NCI-H2081 (cell line): ENCODE measurements at places on chromosomes 6 and 20.

DNA sequence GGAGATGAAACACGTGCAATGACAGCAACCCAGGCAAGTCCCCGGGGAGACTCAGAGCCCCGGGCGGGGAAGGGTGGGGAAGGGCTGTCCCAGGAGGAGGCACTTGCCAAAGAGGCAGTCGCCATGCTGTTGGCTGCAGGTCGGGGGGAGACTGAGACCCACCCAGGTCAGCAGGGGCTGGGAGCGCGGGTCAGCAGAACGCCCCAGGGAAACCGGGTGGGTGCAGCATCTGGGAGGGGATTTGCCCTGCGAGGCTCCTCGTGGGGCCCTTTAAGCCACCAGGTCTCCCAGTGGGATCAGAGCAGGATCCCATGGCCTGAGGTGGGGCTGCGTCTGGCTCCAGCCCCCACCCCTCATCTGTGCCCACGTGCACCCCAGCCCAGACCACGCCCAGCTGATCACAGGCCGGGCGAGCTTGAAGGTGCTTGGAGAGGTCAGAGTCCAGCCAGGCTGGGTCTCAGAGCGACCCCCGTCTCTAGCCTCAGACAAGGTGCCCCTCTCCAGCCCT lies 65.5 kb downstream of the YTHDF1 start:
- DNase-seq, result no peak

GRCh38 chr6:114446342-114446741 lies 103.5 kb upstream of the HS3ST5 start:
- peak; percentile 1 for DNase-seq

DNA sequence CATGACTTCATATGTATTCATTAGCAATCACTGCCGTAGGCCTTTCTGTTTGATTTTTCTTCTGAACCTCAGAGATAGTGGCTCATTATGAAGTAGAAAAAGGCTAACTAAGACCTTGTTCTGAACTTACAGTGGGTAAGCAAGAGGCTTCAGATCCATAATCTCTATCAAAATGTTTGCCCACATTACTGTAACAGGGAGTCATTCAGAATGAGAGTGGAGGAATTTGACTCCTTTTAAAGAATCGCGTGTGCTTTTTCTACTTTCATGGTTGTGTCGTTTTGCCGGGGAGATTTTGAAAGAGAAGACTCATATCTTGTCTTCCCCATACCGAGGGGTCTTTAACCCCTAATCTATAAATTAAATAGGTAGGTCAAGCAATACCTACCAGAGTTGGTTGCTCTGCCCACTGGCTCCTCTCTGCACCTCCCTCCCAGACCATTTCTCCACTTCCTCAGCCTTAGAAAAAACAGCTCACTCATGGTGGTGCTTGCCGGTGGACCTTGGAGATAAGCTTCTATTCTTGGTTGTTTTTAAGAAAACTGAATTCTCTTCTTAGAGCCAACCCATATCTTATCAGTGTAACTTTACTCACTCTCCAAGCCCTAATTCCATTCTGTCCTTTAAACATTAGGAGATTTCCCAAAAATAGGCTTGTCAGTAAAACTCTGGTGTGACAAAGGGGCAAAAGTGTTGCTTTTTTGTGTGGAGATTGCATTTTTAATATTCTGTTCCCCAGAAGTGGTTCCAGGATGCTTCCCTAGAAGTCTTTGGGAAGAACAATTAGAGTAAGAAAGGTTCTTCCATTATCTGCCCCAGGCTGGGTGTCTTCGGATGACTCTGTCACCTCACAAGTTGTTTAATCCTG lies 56.6 kb downstream of the E2F3 start:
- no peak for DNase-seq

DNA sequence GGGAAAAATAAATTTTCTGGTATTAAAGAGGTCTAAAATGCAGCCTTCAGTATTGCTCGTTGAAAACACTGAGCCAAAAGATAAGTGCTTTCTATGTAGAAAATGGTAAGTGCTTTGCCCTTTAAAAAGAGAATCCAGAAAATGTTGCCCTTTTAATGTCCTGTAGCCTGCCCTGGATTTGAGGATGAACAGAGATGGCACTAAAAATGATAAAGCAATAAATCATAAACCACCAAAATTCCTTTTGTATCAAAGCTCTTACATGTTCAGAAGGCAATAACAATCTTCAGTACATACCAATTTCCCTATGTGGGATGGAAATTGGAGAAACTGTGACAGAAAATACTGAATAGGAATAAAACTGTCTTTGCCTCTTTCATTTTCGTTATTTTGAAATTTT lies 405.8 kb downstream of the PHF3 start:
- DNase-seq, result no peak

DNA sequence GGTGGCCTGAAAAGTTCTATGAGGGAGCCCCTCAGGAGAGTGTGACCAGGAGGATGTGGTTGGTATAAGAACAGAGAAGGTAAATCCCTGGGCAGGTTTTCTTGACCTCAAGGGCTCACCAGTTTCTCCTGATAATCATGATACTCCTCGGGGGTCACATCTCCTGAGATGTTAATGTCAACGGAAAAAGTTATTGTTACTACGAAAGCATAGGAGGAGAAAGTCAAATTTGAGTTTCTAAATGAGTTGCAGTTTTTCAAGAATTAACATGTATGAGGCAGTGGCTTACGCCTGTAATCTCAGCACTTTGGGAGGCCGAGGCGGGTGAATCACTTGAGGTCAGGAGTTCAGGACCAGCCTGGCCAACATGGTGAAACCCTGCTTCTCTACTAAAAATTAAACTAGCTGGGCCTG lies 23.4 kb downstream of the MGME1 start:
- DNase-seq, result no peak

- no peak for DNase-seq
Measured at GRCh38 chr6:90374201-90374600, 77.6 kb upstream of the BACH2 start.

DNA sequence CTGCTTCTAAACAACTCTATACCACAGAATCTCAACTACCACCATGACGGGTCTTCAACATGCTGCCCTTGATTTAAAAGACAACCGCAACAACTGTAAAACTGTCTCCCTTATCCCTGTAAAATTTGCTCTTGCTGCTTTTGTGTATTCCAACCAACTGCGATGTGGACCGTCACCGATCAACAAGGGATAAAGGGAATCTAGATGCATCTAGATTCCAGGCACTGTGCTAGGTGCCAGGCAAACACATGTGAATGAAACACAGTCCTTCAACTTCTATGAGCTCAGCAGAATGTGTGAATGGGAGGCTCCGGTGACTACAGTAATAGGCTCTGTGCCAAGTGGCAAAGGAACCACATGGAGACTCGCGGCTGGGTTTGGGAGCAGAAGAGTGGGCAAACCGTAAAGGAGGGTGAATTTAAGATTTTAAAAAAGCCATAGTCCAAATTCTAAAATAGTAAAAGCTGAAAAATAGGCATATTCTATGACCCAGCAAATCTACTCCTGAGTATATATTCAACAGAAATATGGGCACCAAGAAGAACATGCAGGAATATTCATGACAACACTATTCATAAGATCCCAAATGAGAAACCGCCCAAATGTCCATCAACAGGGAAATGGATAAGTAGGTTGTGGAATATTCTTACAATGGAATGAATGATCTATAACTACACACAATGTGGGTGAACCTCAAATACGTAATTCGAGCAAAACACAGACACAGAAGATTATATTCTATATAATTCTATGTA lies 3.7 kb upstream of the PRND start:
- DNase-seq, result no peak

GRCh38 chr6:24054388-24054787 lies 71.6 kb upstream of the NRSN1 start:
- DNase-seq, result no peak

DNA sequence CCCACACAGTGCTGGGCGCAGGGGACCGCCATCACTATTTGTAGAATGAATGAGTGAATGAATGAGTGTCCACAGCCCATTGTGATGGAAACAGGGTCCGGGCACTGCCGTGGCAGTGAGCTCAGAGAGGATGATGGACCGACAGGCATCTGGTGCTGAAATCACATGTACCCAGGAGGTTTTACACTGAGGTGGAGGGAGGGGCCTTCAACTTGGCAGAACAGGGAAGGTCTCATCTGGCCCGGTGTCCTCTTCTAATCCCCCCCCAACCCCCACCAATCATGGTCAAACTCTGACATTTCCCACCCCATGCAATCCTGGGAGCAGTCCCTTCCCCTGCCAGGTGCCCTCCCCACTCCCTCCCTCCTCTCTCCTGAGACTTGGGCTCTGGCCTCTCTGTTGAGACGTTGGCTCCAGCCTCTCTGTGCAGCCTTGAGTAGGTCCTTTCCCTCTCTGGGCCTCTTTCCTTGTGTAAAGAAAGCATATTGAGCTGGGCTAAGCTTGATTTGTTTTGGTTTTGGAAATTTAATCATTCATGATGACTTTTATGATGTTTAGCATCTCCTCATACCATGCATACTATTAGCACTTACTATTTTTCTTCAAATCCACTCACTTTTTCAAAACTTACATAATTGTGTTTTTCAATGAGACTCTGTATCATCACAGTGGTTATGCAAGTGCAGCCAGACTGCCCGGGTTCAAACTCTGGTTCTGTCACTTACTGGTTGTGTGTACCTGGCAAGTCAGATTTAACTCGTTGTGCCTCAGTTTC lies 10.8 kb downstream of the KIAA1755 start:
- no peak for DNase-seq

GRCh38 chr6:128064540-128064895 lies 163.7 kb upstream of the THEMIS start:
- no peak for DNase-seq

DNA sequence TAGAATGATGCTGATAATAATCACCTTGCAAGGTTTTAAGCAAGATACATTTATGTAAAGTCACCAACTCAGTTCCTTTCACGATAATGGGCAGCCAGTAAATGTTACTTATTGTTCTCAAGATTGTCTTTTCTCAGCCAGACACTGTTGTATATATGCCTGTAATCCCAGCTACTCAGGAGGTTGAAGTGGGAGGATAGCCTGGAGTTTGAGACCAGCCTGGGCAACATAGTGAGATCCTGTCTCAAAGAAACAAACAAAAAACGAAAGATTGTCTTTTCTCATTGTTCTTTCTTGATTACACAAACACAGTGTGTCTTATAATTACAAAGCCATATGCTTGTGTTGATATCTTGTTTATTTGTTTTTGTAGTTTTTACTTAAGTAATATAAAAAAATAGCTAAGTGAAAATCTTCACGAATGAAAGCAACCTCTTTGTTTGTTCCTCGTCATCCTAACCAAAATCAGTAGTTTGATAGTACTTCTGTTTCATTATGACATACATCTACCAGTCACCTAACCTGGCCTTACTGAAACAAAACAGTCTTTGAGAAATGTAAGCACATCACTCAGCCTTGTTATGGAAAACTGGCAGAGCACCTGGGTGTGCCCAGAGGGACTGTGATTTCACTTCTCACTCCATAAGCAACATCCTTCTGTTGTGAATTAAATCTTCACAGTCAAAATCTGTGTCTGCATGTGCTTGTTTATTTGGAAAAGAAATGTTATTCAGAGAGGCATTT lies 436.2 kb upstream of the SOX4 start:
- DNase-seq, result no peak

DNA sequence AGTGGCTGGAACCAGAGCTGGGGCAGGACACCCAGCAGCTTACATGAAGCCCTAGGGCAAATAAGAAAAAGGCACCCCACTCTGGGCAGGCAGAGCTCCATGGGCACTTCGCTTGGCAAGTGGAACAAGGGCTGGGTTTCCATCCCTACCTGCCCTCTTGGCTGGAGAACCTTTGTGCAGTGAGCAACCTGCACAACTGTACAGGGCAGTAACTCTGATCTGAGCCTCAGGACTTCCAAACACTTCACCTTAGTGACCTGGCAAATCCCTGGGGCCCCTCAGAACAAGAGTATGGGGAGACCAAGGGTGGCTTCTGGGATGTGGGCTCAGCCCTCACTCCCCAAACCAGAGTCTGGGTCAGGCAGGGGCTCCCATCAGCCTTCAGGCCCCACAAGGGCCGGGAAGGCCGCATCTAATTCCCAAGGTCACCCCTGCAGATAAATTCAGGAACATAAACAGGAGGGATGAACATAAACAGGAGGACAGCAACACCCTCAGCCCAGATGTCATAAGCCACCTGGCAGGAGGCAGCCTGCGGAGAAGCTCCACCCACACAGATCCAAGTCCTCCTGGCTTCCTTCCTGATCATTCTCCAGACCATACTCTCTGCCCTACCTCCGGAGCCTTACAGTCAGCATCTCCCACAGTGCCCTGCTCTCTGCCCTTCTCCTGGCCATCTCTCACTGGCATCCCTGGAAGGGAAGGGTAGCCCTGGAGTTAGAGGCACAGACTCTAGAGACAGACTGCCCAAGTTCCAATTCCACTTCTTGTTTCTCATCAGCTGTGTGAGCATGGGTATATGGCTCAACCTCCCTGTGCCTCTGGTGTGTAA lies 37.5 kb downstream of the HNF4A start:
- no peak for DNase-seq

- DNase-seq, result no peak
Measured at GRCh38 chr6:124873066-124873410, 89.2 kb upstream of the RNF217 start.

DNA sequence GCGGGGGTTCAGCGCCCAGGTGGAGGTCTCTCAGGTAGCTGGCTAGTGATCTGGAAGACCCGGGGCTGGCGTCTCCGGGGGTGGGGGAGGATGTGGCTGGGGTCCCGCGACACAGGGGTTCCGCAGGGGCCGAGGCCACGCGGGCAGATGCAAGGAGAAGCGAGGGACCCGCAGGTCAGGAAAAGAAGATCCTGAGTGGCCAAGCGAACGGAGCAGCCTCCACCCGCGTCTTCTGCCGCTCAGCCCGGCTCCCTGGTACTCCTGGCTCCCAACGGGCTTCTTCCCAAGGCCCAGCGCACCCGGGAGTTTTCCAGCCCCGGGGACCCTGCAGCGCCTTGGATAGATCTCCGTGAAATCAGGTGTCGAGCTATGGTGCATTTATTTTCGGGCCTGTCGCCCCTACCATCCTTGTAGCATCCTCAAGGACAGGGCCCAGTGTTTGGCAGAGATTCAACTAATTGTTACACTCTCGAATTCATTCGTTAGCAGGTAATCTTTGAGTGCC lies 682 bp upstream of the CHD6 start:
- DNase-seq, result no peak

- DNase-seq, result no peak
Measured at GRCh38 chr20:30284281-30284905, 973.1 kb upstream of the DEFB115 start.

GRCh38 chr20:50230871-50231560 lies 40.4 kb downstream of the CEBPB start:
- no peak for DNase-seq

DNA sequence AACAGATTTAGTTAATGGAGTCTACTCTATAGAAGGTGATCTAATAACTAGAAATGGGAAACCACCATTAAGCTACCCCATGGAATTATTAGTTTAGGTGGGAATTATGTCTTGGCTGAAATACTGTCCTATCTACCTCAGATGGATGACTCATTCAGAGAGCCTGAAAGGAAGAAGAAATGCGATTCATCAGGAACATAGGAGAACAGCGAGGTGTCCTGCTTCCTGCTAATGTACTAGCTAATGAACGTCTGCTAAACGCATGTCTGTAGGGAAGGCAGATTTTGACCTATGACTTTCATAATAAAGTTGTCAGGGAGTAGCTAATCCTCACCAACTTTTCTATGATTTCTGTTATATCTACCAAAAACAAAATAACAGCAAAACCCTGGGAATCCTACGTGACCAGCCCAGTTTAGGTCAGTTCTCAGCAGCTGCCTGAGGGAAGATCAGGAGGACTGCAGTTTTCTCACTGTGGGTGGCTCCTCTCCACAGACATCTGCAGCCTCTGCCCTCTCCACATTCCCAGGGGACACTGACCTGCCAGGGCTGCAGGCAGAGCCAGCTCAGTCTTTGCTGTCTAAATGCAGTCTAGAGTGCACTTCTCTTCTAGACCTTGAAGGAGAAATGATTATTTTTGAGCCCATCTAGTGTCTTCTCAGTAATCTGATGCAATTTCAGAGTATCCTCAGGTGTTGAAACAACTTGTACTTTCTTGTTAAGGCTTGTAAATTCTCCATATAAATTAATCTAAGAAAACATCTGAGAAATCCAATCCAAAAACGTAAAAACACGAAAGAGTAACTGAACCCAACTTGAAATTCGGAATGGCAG lies 18.1 kb upstream of the SFT2D1 start:
- DNase-seq, result no peak
